ENCODE measurements at places on chromosomes 16 and 17.

DNA sequence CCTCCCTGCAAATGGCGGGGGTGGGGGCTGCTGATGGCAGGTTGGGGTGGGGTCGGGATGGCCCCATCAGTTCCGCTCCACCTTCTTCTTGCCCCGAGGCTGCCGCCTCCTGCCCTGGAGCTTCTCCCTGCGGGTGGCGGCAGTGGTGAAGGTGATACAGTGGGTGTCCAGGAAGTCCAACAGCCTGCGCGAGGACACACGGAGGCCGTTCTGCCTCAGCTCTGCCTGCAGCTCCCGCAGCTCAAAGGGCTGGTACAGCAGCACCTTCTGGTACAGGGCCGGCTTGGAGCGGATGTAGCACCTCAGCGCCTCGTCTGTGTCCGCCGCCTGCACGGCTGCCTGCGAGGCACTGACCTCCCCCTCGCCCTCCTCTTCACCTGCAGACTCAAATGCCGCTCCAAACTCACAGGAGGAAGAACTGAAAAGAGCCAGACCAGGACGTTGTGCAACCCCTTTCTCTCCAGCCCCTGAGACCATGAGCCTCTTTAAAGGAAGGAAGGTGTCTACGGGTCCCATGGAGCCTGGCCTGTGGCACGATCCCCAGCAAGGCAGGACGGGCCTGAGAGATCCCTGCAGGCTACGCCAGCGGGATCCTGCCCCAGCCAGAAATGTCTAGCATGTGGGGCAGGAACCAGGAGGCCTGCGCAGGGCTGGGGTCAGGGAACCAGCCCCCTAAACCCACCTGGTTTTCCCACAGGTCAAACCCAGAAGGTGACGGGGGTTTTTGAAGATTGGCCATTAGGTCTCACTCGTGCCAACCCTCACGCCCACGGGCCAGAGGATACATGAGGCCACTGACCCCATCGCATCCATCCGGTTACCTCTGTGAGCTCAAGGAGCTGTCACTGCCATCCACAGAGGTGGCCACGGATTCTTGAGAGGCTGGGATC lies 5.3 kb upstream of the NLRC3 start:
- no peak for DNase-seq

GRCh38 chr16:66578651-66579531 lies at the start of gene CMTM2:
Gene CMTM2, plus strand, starts transcription at chr16:66579463. Its CDS starts 145 bp downstream, at chr16:66579608.
- DNase-seq, result no peak

GRCh38 chr17:37494971-37495370 lies 5.3 kb downstream of the DUSP14 start:
- DNase-seq, result no peak

- DNase-seq, result no peak
Measured at GRCh38 chr16:57245472-57246113, 534 bp downstream of the ARL2BP start.

GRCh38 chr16:4796982-4797804 lies 2.0 kb downstream of the SMIM22 start:
- no peak for DNase-seq

DNA sequence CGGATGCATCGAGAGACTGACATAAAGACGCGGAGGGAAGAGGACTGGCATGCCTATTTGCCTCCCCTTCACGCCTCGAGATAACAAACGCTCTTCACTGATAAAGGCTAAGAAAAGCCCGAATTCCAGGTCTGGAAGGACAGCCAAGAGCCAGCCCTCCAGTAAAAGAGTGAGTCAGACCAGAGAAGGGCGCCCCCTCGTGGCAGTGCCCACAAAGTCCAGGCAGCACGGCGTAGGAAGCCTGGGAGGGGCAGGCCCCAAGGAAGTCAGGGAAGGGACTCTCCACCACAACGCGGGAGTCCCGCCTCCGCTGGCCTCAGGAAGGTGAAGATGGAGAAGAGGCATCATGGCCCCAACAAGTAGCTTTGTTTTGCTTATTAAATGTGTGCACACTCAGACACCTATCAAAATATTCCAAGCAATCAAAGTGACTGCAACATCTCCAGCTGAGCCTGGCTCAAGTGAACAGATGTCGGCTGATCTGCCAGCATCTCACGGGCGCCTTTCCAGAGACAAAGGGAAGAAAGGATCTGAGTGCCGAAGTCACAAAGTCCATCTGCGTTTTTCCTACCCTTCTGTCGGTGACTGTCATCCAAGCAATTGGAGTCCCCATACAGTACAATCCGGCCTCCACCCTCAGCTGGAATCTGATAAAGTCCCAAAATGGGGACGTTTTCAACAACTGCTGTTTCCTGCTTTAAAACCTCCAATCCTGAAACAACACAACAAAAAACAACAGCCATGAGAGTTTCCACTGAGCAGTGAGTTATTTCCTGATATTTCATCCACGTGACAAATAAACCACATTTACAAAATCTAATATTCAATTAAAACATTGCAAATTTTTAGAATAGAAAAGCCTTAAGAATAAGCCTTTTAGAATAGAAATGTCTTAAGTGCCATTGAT lies 20.4 kb upstream of the SLC38A8 start:
- peak; percentile 4 for DNase-seq

DNA sequence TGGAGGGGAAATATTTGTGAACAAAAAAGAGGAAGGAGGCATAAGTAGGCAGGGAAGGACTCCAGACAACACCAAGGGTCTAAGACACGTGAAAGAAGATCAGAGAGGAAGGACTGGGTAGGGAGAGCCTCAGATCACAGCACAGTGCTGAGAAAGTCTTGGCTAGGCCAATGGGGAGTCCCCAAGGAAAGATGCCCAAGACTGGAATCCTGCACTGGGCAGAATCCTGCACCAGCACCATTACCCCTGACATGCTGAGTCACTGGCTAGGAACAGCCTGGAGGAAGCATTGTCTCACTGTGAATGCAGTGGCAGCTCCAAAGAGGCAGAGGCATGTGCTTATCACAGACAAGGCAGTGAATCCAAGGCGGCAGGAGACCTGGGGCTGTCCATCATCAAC lies 19.2 kb downstream of the CLEC19A start:
- DNase-seq, result no peak

DNA sequence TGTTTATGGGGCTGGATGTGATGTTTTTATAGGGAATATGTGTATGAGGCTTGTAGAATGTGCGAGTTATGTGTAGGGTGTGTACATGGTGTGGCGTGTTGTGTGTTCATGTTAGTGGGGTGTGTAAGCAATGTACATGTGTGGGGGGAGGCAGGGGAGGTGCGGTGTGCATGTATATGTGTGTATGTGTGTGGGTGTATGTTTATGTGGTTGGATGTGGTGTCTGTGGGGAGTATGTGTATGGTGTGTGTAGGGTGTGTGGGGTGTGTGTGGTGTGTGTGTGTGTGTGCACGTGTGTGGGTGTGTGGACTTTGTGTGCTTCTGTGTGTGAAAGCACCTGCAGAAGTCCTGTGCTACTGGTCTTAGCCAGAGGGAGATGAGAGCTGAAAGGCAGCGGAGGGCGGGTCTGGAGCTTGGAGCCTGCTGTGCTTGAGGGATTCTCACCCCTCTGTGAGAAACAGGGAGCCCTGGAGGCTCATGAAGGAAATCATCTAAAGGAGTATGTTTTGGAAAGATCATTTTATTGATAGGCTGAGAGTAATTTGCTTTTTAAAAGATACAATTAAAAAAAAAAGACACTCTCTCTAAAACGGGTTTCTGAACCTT lies 222.7 kb downstream of the HS3ST4 start:
- no peak for DNase-seq

DNA sequence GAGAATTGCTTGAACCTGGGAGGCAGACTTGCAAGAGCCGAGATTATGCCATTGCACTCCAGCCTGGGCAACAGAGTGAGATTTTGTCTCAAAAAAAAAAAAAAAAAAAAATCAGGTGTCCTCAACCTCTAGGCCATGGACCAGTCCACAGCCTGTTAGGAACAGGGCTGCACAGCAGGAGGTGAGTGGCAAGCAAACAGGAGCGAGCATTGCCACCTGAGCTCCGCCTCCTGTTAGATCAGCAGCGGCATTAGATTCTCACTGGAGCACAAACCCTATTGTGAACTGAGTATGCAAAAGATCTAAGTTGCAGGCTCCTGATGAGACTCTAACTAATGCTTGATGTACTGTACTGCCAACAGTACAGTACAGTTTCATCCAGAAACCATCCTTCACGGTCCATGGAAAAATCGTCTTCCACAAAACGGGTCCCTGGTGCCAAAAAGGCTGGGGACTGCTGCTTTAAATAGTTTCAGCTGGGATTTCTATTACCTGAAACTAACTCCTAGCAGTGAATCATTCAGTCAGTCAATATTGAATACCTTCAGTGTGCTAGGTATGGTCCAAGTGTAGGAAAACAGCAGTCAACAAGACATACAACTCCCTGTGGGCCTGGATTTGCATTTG lies 56.3 kb upstream of the DHX40 start:
- DNase-seq, result no peak

- DNase-seq, result no peak
Measured at GRCh38 chr16:20026361-20027072, 47.2 kb downstream of the GPR139 start.

DNA sequence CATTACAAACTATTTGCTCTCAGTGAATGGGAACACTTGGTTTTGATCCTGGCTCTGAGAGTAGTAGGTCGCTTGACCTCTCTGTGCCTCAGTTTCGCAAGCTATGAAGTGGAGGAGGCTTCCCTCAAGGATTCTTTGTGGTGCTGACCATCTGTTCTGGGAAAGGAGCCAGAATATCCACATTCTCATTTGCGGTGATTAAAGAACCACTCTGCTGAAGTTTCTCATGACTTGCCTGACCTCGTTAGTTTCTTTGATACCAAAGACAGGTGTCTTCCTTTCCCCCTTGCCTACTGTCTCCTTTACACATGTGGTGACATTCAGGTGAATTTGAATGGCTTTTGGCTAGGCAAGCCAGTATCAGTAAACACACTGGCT lies 116.0 kb downstream of the SNX29 start:
- no peak for DNase-seq

DNA sequence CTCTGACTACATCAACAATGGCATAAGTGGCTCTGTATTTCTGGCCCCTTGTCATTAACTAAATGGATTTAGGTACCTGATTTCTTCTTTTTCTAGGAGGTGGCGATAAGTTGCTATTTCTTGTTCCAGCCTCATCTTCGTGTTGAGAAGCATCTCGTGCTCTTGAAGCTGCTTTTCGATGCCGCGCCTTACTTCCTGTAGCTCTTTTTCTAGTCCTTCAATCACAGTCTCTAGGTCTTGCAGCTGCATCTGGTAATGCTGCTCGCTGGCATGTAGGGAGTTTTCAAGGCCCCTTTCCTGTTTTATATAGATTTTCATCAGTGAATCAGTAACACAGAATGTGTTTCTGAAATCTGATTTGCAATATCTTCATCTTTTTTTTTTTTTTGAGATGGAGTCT lies 5.1 kb downstream of the KRT222 start:
- no peak for DNase-seq

- no peak for DNase-seq
Measured at GRCh38 chr17:50625032-50625871, 9.4 kb upstream of the ABCC3 start.

- DNase-seq, result no peak
Measured at GRCh38 chr16:53561101-53561888, 58.3 kb upstream of the AKTIP start.

GRCh38 chr16:87236516-87237115 lies 80.6 kb downstream of the C16orf95 start:
- no peak for DNase-seq

- DNase-seq, result no peak
Measured at GRCh38 chr16:68287276-68288251, 23.2 kb downstream of the SLC7A6OS start.

- DNase-seq, result no peak
Measured at GRCh38 chr17:930258-930657, 49.3 kb downstream of the NXN start.

GRCh38 chr17:43701318-43701743 lies 39.6 kb upstream of the MEOX1 start:
- DNase-seq, result peak; percentile 52

- DNase-seq, result no peak
Measured at GRCh38 chr17:39848600-39848999, 15.5 kb downstream of the IKZF3 start.

DNA sequence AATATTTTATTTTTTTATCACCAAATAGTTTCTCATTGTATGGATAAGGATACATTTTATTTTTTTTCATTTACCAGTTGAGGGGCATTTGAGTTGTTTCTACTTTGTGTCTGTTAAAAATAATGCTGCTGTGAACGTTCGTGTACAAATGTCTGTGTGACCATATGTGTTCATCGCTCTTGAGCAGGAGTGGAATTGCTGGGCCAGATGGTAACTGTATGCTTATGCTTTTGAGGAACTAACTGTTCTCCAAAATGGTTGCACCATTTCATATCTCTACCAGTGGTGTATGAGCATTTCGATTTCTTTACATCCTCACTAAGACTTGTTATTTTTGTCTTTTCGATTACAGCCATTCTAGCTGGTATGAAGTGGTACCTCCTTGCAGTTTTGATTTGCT lies 212.5 kb upstream of the N4BP1 start:
- no peak for DNase-seq

- DNase-seq, result no peak
Measured at GRCh38 chr16:69056421-69056820, 49.0 kb upstream of the HAS3 start.

- no peak for DNase-seq
Measured at GRCh38 chr16:51237207-51237606, 86.1 kb upstream of the SALL1 start.

DNA sequence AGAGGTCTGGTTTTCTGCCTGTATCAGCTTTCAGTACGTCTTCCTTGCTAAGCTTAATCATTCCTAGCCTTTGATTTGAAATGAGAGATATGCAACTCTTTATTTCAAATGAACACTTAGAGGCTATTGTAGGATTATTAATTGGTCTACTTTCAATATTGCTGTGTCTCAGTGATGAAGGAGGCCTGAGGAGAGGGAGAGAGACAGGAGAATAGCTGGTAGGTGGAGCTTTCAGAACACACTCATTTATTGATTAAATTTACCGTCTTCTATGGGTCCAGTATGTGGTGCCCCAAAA lies 187.0 kb downstream of the BCAS3 start:
- DNase-seq, result no peak

GRCh38 chr17:41642252-41643156 lies 18.1 kb upstream of the KRT17 start:
- DNase-seq, result no peak

GRCh38 chr17:40949418-40949817 lies 12.0 kb upstream of the KRT23 start:
- DNase-seq, result no peak

GRCh38 chr16:47888142-47888541 lies 267.7 kb downstream of the ABCC12 start:
- DNase-seq, result no peak

DNA sequence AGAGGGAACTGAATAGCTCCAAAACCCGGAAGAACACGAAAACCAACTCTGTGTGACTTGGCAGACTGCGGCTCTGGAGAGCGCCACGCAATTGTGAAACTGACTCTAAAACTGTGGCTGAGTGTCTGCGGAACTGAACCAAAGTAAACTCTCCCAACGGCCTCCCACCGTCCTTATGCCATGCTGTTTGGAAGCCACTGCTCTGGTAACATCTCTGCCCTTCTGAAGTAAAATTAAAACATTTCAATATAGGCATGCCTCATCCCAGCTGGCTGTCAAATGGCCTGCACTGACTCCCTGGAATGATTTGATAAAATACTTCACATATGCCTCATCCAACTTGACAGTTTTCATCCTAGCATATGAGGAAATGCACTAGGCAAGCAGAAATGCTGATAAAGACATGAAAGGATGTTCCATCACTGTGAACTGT lies 70.2 kb downstream of the PARN start:
- peak; percentile 22 for DNase-seq

GRCh38 chr17:78019367-78019975 lies 61.0 kb downstream of the TNRC6C start:
- no peak for DNase-seq

Data from GDM1 (cell line).